ENCODE measurements at places on chromosomes 16 and 17. TPM values are rescaled to one million over a fixed set of nuclear protein-coding genes. Genes with fewer than 3 reads are reported as not detected.

- no peak overlapping the region for H3K4me3 ChIP-seq
- H3K27ac ChIP-seq: no peak overlapping the region
- no peaks in the 10 kb centered on the region for H3K4me1 ChIP-seq
- H3K27me3 ChIP-seq: no peaks in the 10 kb centered on the region
- no peaks in the 10 kb centered on the region for H3K36me3 ChIP-seq
Measured at GRCh38 chr16:88503374-88503770, 50.3 kb downstream of the ZFPM1 start.

DNA sequence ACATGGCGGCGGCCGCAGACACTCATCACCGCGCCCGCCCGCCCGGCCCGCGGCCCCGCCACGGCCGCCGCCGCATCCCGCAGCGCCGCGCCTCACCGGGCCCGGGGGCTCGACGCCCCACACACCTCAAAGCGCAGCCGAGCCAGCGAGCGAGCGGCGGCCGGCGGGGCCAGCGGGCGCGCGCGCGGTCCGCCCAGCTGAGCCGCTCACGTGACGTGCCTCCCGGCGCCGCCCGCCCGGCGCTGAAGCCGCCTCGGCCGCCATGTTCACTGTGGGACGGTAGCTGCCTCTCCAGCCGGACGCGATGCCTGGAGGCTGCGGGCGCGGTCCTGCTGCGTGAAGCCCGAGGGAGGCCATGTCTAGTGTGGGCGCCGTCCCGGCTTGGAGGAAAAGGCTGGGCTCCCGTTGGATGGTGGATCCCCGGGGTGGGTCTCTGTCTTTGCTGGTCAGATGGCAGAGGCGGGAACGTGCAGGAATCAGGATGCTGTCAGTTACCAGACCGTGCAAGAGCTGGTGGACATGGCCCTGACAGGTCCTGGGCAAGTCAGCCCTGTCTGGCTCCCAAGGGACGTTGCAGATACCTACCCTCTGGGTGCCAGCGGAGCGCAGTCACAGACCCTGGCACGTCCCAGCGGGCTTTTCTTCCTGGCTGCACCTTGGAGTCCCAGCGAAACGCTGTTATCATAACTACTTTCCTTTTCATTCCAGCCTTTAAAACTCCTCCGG lies at the start of gene USP31:
Gene USP31 (minus strand): TSS at position 186 of the 726 bp plus-strand sequence. CDS start 182 bp downstream, at position 4.
- peaks cover 18% of the 10 kb centered on the region for H3K4me1 ChIP-seq
- H3K27me3 ChIP-seq: no peaks in the 10 kb centered on the region
- H3K27ac ChIP-seq: peak within 1 kb of the TSS; percentile 44
- peak within 1 kb of the TSS; percentile 84 for H3K4me3 ChIP-seq
- no peaks in the 10 kb centered on the region for H3K36me3 ChIP-seq
- DNase-seq: peak; percentile 99

GRCh38 chr16:88560714-88561484 lies 9.3 kb upstream of the ZC3H18 start:
- H3K4me1 ChIP-seq: no peaks in the 10 kb centered on the region
- H3K27me3 ChIP-seq: peaks cover 7% of the 10 kb centered on the region
- peak; percentile 48 for DNase-seq

DNA sequence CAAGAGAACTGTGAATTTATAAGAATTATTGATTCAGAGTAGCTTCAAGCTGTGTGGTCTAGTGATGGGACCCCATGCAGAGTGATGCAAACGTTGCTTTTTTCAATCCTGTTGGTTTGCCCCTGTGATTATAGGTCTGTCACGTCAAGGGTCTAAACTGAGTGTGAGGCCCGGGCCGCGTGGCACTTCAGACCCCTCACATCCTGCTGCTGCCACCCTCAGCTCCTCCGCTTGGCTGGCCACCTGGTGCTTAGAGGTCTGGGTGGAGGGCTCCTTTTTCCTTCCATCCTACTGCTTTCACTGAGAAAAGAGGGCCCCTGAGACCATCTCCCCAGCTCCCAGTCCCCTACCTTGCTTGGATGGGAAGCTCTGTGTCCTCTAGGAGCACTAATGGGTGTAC lies 12.0 kb downstream of the MYL4 start:
- H3K36me3 ChIP-seq: no peaks in the 10 kb centered on the region
- no peak for DNase-seq
- no peak overlapping the region for H3K4me3 ChIP-seq
- H3K4me1 ChIP-seq: peaks cover 16% of the 10 kb centered on the region

DNA sequence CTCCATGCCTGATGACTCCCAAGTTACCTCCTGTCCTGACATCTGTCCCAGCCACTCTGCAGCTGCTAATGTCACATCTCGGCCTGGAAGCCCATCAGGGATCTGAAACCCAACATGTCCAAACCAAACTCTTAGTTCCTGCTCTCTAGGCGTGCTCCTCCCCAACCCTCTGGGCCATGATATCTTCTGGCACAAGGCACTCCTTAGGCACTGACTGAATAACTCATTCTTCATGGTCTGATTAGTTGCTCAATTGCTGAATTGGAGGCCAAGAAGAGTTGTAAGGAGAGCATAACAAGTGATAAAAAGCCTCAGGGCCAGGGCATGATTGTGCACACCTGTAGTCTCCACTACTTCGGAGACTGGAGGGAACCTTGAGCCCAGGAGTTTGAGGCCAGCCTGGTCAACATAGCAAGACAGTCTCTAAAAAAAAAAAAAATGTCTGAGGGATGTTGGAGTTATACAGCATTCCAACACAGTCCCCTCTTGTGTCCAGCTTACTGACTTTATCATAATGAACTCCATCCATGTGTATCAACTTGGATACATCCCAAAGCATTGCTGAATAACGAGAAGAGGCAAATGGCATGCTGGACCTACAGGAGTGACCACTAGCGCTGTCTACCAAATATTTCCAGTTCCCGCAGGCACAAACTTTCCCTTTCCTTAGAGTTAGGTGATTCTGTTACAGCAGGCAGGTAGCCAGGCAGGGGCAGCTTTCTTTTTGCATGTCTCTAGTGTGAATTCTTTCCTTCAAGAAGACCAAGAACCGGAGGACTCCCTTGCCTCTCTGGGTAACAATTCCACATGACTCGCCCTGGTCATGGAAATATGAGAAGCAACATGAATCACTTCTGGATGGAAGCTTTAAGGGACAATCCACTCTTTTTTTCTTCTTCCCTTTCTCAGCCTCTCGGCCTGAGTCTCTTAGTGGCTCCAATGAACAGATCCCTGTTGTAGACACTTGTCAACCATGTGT lies 18.1 kb upstream of the SHCBP1 start:
- no peak overlapping the region for H3K4me3 ChIP-seq
- 0 out of 2 replicates have a peak overlapping the region, but pooled peaks have one; percentile 20 for H3K27ac ChIP-seq
- no peaks in the 10 kb centered on the region for H3K36me3 ChIP-seq
- no peaks in the 10 kb centered on the region for H3K27me3 ChIP-seq

The OGFOD3 gene
- 44.7 TPM for total RNA-seq

GRCh38 chr17:32907583-32907982 lies 20.4 kb upstream of the TMEM98 start:
- peaks cover 15% of the 10 kb centered on the region for H3K4me1 ChIP-seq
- no peak overlapping the region for H3K27ac ChIP-seq
- DNase-seq: no peak

DNA sequence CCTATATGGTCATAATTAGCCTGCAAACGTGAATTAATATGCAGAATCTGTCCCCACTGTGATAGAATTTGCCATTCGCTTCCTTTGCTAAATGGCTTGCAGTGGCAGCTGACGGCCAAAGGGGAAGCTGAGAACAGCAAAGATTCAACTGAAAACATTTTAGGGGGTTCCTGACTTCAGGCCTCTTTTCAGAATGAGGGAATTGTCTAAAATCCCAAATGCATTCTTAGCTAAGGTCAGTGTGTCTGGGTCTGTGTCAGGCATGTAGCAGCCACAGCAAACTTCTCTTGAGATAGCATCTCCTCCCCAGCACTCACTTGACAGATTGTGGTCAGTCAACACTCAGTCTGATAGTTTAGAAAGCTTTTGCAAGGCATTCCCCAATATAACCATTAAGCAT lies 701.1 kb downstream of the WWOX start:
- DNase-seq: no peak
- H3K4me1 ChIP-seq: no peaks in the 10 kb centered on the region
- no peak overlapping the region for H3K4me3 ChIP-seq
- no peaks in the 10 kb centered on the region for H3K36me3 ChIP-seq
- no peaks in the 10 kb centered on the region for H3K27me3 ChIP-seq

DNA sequence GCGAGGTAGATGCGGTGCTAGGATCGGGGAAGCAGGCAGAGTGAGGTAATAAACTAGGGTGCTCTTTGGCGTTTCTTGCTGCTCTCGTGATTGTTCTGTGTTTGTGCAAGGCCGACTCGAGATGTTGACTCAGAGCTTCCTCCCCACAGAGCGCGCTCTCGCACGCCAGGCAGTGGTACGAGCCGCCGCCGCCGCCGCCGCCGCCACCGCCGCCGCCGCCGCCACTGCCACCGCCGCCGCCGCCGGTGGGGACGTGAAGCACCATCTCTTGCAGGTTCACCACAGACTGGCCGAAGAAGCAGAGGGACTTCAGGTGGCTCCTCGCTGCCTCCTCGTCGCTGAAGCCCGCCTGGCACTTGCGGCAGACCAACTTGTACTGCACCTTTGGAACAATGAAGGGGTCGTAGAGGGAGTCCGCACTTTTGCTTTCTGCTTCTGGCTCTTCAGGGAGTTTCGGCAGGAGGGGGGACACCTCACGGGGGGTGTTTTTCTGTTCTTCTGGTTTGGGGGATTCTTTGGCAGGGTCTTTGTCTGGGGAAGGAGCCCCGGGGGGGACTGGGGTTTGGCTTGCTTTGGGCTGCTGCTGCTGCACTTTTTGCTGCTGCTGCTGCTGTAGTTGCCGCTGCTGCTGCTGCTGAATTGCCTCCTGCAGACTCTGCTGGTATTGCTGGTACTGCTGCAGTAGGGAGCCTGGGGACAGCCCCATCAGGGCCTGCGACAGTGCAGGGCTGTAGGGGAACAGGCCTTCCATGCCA lies 260.2 kb downstream of the ZFHX3 start:
- H3K4me1 ChIP-seq: peaks cover 17% of the 10 kb centered on the region
- DNase-seq: peak; percentile 97
- no peaks in the 10 kb centered on the region for H3K36me3 ChIP-seq

- H3K27ac ChIP-seq: peak overlapping the region; percentile 96
- H3K4me1 ChIP-seq: peaks cover 34% of the 10 kb centered on the region
- H3K36me3 ChIP-seq: no peaks in the 10 kb centered on the region
- peak overlapping the region; percentile 96 for H3K4me3 ChIP-seq
- no peaks in the 10 kb centered on the region for H3K27me3 ChIP-seq
Measured at GRCh38 chr17:21213638-21214014, 335 bp downstream of the TMEM11 start.

DNA sequence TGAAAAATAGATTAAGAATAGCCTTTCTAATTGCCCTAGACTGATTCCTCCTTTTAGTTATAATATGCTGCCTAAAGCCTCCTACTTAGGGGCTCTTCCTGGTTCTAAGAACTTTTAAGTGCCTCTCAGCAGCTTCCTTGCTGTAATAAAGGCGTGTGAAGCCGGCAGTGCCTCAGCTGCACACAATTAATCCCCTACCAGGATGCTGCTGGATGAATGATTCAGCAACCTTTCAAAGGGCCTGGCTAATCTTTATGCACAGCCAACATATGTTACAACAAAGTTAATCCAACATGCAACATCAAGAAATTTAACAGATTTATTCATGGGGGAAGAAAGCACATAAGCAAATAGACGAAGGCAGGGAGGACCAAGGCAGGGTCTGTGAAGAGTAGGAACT lies 145.2 kb downstream of the PMP22 start:
- H3K36me3 ChIP-seq: no peaks in the 10 kb centered on the region
- H3K4me1 ChIP-seq: peaks cover 26% of the 10 kb centered on the region
- no peak overlapping the region for H3K4me3 ChIP-seq
- peak; percentile 35 for DNase-seq

DNA sequence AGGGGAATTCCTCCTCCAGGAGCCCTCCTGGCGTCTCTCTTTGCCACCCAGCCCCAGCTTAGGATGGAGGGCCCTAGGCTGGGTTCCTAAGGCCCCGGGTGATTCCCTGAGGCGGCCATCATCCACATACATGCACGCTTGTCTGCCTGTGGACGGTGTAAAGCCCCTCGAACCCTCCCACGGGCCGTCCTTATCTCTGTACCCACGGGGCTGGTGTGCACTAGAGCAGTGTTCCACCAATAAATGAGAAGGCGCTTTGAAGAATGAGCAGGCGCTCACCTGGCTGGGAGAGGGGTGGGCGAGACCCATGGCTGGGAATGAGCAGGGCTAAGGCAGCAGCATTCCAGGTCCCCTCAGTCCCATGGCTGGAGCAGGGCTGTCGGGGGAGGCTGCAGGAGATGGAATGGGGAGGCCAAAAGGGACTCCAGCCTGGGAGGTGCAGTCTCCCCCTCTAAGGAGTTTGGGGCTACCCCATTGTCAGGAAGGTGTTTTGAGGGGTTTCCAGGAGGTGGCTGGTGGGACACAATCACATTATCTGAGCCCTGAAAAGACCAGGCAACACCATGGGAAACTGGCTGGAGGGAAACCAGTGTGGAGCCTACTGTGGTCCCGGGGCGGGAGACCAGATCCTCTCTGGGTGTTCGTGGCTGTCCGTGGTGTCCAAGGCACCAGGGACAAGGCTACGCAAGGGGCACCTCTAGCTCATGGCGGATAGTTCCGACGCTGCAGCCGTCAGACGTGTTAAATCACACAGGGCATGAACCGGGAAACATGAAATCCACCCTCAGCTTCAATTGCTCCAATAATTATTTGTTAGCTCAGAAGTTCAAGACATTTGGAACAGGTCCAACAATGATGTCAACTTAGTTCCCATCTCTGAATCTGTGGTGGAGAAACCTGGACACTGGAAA lies 87.5 kb upstream of the DNAH17 start:
- H3K4me3 ChIP-seq: no peak overlapping the region
- no peak overlapping the region for H3K27ac ChIP-seq
- H3K36me3 ChIP-seq: no peaks in the 10 kb centered on the region
- H3K4me1 ChIP-seq: peaks cover 13% of the 10 kb centered on the region

DNA sequence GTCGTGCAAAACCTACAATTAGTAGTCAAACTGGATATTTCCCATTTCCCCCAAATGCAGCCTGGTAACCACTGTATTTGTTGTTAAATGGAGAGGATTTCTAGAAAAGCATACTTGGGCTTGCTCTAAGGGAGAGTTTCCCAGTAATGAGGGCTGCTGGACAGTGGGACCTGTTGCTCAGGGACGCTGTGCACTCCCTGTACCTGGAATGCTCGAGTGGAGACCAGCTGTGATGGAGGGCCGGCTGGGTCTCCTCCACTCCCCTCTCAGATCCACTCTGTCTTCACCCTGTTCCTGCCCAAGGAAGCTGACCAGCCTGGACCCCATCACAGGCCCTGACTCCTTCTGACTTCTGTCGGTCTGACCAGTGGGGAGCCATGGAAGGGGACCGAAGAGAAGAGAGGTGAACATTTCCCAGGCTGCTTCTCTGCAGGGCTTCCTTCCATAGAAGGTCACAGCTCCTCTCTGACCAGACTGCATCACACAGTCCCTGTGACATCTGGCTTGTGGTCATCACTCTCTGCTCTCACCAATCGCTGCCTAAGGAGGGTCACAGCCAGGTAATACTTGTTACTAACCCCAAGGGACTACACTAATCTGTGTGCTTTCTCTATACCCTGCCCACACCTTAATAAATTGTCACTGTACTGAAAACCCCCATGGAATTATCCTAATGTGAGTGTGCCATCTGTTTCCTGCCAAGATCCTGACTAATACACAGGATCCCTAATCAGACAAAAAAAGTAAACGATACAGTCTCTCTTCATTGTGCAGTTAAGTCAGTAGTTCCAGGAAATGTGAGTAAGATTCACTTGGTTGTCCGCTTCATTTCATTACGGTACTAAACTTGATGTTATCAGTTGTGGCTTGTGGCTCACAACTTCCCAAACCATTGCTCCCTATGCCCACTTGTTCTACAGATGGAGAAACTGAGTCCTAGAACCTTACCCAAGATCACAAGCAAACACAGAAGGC lies 102.4 kb downstream of the CCT6B start:
- no peaks in the 10 kb centered on the region for H3K27me3 ChIP-seq
- H3K36me3 ChIP-seq: no peaks in the 10 kb centered on the region
- no peak overlapping the region for H3K4me3 ChIP-seq

Measured in GM23248 (cell line).